Stimulated activated CD8-positive, alpha-beta memory T cell treated with anti-CD3 and anti-CD28 coated beads, Interleukin-4, amount 100 ng/mL, for 4 hours (primary cell): ENCODE measurements at places on chromosomes 3 and 15.
A peak's percentile ranks its signal among the peaks of the same experiment; 100 is the strongest.

GRCh38 chr3:129594409-129594808 is 12.1 kb downstream of the PLXND1 start:
- no peak for DNase-seq

DNA sequence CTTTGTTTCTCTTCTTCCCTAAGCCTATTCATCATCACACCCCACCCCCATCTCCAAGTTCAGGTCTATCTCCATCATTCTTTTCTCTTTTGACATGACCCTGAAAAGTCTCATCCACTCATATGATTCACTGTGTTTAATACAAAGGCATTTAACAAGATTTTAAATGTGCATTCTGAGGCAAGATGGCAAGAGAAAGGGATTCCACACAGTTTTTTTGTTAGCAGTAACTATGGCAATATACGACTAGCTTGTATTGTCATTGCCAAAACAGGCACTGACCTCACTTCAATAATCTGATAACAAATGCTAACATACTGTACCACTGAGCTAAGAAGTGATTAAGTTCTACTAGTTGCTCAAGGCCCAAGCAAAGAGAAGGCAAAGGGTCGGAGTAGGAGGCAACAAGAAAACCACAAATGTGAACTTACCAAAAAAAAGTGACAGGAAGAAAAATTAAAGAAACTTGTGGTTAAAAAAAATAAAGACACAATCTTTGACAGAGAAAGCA is 53.2 kb downstream of the FBN1 start:
- no peak for DNase-seq

- DNase-seq: no peak
Observed at GRCh38 chr15:89998141-89998661, 2.9 kb upstream of the ZNF710 start.

DNA sequence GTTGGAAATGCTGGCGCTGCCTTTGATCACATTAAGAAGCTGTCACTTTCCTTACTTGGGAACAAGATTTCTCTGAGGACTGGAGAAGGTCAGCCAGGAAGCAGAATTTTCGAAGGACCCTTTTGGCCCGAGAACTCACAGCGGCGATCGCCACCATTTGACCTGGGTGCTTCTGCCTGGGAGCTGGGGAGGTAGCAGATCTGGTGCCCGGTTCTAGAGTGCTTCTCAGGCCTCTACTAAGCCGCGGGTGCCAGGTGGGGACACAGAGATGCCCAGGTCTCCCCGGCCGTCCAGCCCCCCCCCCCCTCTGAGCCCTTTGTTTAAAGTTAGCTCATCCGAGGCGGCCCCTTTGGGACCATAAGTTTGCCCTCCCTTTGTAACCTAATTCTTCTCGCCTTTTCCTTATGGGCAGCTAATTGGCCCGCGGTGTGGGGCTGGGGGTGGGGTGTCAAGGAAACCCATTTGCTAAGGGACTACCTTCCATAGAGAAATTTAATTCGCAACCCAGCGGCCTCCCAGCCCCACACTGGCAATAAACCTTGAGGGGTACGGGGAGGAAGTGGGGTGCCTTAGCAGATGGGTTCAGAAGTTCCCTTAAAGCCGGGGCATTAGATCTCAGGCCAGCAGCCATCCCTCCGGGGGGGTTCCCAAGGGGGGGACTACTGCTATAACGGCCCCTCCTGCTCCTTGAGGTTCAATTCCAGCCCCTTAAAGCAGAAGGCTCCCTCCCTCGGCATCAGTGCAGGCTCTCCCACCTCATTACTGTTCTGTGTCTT is 1.9 kb downstream of the GATA2 start:
- no peak for DNase-seq

DNA sequence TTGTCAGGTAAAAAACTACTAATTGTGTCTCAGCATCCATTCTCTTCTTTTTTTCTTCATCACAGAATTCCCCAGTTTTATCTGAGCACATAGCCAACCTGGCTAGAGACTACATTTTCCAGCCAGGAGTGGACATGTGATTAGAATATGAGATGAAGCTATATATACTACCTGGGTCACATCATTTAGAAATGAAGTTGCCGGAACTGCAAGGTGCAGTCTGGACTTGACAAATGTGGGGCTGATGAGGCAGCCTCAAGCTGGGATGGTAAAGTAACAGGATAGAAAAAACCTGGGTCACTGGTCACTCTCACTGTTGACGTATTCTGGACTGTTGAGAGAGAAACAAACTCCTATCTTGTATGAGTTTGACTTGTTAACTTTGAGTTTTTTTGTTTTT is 99.6 kb downstream of the STRIT1 start:
- no peak for DNase-seq

DNA sequence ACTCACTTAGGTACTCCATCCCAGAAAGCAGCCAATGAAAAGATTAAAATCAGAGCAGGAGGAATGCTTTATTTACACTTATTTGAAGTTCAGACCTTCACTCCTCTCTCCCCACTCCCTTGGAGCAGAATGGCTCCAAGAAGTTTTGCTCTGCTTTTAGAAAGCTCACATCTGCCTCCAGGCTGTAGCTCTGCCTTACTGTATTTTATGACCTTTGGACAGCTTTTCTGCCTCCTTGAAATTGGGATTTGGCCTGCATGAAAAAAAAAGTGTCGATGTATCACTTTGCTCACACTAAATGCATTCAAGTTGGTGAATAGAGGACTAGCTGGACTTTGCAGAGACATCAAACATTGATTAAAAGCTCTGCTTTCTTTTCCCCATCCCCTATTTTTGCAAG is 95.3 kb downstream of the SLC9A9 start:
- DNase-seq: no peak

DNA sequence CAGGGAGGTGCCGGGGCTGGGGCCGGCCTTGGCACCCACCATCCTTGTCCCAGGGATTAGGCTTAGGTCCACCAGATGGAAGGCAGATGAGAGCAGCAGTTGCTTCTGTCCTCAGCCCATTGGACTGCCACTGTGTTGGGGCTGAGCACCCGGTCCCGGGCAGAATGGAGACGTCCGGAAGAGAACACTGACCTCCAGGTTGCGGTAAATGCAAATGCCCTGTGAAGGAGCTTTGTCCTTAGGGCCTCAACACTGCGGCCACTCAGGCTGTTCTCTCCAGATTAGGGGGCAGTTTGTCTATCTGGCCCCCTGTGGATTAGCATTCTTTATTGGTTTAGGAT is at the start of gene SERINC4:
Gene SERINC4, minus strand, starts transcription at position 276 of the 341 bp plus-strand sequence. Its CDS starts 234 bp downstream, at position 42.
- DNase-seq: no peak

DNA sequence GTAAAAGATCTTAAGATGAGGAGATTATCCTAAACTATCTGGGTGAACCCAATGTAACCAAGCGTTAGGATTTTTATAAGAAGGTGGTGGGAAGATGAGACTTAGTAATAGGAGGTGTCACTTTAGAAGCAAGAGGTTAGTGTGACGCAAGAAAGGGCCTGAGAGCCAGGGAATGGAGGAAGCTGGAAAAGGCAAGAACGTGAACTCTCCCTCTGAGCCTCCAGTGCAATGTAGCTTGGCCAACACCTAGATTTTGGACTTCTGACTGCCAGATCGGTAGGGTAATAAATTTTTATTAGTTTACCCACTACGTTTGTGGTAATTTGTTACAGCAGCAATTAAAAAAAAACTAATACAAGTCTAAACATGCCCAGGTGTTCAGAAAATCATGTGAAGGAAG is 20.8 kb upstream of the CNTN6 start:
- DNase-seq: no peak

GRCh38 chr3:43343185-43343584 is 56.8 kb downstream of the SNRK start:
- DNase-seq: no peak

- DNase-seq: no peak
Observed at GRCh38 chr15:83320844-83321243, 36.4 kb upstream of the BNC1 start.

DNA sequence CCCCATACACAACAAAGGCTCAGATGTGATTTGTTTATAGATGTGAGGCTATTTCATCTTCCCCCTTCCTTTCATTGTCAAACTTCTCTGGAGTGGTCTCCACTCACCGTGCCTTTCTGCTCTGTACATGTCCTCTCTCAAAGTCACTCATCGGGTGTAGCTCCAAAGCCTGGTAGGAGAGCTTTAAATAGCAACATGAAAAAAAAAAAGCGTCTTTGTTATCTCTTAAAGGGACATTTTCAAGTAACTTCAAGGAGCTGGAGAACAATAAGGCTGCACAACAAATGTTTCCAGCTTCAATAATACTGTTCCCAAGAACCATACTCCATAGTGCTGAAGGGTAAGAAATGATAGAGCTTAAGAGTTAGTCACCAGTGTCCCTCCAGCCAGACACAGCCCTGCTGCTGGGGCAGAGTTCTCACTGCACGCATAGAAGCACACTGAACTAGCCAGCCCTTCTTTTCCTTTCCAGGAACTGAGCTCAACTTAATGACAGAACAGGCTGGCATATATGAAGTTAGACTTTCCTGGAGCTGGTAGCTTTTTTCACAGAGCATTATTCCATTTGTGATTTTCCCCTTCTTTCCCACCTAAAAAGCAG is 8.1 kb downstream of the FBXO40 start:
- DNase-seq: no peak

DNA sequence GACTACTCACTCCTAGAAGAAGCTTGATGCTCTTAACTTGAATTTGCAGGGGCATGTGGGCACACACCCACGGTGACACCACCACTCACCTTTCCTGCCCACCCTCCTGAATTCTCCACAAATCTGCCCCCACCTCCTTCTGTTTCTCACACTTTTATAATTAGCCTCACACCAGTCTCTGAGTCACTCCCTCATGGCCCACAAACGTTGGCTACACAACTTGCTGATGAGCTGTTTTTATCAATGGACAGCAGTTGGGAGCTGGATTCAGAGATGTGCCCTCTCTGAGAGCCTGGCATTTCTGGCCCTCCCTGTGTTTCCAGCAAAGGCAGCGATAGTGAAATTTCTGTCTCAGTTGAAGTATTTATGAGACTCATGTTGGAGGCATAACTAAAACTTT is 1.3 kb downstream of the COLQ start:
- peak; percentile 26 for DNase-seq

DNA sequence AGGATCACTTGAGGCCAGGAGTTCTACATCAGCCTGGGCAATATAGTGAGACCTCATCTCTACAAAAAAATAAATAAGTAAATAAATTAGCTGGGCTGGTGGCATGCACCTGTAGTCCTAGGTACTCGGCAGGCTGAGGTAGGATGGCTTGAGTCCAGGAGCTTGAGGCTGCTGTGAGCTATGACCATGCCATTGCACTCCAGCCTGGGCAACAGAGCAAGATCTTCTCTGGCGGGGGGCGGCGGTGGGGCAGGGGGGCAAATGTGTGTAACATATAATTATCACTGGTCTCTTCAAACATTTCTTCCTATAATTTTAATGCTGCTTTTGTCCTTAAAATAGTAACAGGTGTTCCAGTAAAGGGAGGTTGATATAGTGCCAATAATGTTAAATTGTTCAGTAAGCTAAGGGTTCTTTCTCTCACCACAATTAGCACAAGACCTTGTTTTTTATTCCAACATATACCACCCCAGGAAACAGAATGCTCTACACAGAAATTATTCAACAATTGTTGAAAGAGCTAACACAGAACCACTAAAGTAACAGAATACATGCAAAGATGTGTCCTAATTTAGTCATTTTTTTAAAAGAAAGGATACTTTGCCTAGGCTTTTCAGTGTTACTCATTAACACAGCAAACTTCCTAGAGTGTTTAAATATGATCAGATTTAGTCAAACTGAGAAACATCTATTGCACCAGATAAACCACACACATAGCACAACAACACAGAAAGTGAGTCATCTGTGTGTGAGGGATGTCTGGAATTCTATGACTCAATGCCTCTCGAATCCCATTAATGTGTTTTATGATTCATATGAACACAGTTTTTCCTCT is 29.1 kb downstream of the ANKRD28 start:
- no peak for DNase-seq

DNA sequence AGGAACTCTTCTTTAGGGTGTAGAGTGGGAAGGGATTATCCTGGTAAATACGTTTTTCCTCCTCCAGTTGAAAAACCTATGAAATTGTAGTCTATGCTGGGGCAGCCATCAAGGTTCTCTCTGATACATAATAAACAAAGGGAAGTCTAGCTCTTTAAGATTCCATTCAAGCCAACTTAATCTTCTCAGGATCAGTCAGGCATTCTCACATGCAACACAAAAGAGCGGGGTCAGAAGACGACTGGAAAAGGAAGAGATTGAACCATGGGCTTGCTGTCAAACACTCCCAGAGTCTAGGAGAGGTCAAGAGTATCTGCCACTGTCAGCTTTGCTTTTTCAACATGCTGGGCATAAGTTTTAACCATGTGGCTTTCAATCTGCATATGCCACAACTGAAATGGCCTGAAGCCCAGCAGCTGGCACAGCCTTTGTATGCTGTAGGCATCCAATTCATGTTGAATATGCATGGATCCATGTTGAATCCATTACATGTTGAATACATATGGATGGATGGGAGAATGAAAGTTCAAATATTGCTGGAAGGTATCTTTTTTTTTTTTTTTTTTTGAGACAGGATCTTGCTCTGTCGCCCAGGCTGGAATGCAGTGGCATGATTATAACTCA is 8.5 kb downstream of the TRAT1 start:
- no peak for DNase-seq

GRCh38 chr3:176359211-176359610 is 838.1 kb downstream of the TBL1XR1 start:
- no peak for DNase-seq

- DNase-seq: no peak
Observed at GRCh38 chr15:98942431-98942830, 65.2 kb downstream of the PGPEP1L start.

- no peak for DNase-seq
Observed at GRCh38 chr3:194540274-194540905, 53.6 kb upstream of the ATP13A3 start.

- DNase-seq: no peak
Observed at GRCh38 chr3:192563417-192563816, 163.9 kb downstream of the FGF12 start.

GRCh38 chr3:5072100-5072816 is 49.8 kb upstream of the ARL8B start:
- DNase-seq: no peak

- DNase-seq: no peak
Observed at GRCh38 chr3:188739511-188739910, 432.3 kb upstream of the TPRG1 start.

DNA sequence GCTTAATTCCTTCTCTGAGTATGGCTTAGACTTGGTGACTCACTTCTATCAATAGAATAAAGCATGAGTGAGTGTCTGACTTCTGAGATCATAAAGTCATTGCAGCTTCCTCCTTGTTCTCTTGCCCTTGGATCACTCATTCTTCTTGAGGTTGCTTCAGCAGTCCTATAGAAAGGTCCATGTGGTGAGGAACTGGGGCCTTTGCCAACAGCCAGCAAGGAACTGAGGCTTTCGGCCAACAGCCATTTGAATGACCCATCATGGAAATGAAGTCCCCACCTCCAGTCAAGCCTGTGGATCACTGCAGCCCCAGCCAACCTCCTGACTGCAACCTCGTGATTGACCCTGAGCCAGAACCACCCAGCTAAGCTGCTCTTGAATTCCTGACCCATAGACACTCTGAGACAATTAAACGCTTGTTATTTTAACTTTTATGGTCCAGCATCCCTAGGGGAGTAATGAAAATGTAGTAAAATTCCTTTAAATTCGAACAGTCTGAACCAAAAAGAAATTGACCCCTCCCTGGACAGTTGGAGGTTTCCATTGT is 84.5 kb downstream of the WDR76 start:
- DNase-seq: no peak
